Esophagus squamous epithelium (tissue), 5 donors: ENCODE measurements at places on chromosomes 13 and 19.
A peak's percentile ranks its signal among the peaks of the same experiment; 100 is the strongest.

- DNase-seq: no peak
Measured at GRCh38 chr13:37878496-37878895, 8.9 kb upstream of the TRPC4 start.

DNA sequence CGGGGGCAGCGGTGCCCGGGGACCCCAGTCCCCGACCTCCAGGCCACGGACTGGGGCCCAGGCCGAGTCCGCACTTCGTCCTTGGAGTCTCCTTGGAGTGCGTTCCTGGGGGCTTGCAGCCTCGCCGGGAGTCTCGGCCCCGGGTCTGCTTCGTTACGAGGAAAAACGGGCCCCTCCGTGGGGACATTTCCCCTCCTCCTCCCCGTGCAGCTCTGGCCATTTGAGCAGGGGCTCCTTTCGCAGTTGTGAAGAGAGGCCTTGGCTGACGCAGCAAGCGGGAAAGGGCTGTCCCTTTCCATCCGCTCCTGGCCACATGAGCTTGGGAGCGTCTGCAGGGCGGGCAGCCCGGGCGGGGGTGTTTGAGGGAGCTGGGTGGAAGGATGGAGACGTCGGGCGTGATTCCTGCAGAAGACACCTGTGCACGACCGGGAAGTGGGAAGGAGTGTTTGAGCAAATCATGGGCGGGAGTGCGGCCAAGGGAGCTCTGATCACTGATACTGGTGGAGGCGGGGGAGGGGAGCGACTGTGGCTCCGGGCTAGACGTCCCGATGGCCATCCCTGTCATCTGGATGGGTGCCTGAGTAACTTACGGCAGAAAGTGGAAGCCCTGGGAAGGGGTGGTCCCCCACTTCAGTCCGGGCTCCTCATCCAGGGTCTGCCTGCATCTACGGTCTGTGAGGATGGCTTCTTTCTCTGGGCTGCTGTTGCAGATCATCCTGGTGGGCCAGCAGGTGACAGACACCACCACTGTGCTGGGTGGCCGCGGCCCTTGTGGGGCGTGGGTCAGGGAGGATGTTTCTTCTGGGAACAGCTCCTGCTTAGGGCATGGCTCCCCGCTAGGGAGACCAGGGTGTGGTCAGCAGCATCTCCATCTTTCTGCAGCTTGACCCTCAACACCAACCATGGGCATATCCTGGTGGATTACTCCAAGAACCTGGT is 736 bp downstream of the GPI start:
- no peak for DNase-seq

DNA sequence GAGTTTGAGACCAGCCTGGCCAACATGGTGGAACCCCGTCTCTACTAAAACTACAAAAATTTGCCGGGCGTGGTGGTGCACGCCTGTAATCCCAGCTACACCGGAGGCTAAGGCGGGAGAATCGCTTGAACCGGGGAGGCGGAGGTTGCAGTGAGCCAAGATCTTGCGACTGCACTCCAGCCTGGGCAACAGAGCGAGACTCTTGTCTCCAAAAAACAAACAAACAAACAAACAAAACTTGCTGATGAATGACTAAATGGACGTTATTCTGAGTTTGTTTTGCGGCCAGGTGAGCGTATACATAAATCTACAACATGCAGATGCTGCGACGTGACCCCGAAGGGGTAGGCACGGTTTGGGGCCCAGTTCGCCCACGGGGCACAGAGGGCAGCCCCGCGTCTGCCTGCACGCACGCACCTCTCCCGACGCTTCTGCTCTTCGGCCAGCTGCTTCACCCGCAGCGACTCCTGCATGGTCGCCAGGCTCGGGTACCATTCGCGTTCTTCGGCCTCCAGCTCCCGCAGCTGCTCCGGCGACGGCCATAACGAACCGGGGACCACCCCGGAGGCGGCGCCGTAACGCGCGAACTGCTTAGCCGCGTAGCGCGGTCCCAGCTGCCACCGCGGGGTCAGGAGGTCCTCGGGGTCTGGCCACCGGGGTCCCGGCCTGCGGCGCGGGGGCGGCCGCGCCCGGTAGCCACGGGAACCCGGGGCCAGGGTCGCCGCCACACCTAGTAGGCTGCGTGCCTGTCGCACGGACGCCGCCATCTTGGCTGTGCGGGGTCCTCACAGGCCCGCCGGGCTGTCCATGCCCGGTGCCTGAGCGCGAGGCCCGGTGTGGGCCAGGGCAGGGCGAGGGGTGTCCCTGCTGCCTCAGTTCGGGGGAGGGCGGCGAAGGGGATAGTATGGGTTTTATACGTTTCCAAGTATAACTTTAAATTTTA is at the start of gene GADD45GIP1:
TSS of gene GADD45GIP1 (minus strand) at position 778 of the 943 bp plus-strand sequence. CDS start at position 767, 11 bp downstream.
- DNase-seq: no peak

DNA sequence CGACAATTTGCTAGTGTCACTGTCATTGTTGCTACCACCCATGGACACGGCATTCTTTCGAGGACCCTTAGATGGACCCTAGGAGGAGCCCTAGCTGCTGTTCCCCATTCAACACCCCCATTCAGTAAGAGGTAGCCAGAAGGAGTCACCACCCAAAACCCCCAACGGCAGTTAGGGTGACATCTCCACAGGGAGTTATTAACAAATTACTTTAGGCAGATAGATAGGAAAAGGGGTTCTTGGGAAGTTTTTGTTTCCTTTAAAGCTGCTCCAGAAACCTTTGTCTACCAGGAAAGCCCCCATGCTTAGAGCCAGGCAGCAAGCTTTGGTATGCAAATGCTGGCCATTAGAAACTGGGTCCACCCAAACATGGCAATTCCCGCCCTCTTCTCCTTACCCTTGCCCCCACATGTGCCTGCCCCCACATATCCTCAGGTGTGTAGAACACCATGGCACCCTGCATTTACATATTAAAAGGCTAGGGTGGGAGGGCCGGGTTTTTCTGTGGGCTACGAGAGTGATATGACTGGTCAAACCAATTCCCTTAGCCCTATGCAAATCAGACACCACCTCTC is 190.9 kb downstream of the SLITRK6 start:
- no peak for DNase-seq

DNA sequence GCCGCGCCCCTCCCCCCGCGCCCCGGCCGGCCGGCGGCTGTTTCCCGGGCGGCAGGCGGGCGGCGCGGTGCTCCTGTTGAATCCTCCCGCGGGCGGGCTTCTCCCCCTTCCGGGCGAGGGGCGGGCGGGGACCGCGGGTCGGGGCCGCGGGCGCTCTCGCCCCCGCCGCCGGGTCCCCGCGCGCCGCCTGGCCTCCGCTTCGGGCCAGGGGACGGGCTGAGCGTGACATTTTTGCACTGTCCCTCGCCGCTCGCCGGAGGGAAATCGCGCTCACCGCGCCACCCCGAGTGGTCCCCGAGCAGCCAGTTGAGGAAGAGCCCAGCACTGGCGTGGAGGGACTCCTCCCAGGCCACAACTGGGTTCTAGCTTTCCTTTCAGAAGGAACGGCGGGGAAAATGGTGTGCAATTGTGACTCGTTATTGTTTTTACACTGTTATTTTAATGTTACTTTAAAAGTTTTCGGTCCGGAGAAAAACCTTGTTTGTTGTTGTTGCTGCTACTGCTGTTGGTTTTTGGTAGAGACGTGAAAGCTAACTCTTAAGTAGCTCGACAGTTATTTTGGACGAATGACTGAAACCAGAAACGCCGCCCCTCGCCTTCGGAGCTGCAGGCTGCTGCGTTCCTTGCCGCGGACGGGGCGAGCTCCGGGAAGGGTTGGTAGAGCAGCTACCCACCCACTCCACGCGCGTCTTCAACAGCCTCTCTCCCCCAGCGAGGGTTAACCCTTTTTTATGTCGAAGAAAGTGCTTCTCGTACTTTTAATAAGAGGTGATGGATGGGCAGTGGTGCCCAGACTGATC is 959 bp downstream of the PDS5B start:
- peak; percentile 9 for DNase-seq

DNA sequence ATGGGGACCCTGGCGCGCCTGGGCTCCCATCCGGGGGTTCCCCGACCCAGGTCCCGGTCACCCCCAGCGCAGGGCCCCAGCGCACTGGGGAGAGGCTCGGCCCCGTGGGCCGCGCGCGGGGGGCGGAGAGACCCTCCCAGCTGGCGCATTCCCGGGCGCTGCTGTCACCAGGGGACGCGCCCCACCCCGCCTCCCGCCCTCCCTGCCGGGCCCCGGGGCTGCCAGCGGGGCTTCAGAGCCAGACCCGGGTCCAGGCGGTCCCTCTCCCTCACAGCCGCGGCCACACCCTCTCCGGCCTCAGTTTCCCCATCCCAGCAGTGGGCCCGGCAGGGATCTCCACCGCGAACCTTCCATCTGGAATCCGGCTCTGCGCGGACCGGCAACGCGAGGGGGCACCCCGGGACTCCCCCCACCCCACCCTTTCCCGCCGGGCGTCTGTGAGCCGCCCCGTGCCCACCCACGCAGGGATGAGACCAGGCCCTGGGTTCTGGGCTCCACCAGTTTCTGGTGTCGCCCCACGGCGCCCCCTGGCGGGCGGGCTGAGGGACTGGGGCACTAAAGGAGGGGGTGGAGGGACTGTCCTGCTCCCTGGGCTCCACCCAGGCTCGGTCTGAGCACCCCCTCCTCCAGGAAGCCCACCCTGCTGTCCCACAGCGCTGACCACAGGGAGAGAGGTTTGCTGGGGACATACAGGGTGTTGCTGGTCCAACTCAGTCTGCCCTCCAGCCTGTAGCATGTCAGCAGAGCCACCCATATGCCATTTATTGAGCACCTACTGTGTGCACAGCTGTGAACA is 878 bp upstream of the ADAMTSL5 start:
- DNase-seq: no peak

DNA sequence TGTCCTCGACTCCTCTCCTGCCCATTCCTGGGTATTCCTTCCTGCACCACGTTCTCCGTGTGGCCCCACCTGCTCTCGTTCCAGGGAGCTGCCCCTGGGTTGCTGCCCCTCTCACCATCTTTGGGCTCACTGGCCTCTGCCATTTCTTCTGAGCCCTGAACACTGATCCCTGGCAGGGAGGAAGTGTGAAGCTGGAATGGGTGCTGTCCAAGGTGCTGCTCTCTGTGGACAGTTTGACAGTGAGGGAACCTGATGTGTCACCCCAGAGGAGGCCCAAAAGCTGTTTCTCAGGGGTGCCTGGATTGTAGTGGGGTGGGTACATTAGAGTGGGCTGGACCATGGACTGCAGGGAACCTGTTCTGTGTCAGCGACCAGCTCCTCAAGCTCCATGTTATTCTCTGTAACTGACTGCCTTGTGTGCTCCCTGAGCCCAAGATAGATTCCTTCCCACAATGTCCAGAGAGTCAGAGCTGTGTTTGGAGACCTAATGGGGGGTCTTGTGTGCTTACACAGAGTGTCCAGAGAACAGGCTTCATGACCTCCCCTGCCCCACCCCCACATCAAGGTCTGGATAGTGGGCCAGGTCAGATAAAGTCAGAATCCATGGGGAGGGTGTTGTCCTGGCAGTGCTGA is 7.2 kb upstream of the CEACAM8 start:
- DNase-seq: no peak

- DNase-seq: no peak
Measured at GRCh38 chr19:28445826-28446225, 767.1 kb downstream of the UQCRFS1 start.

DNA sequence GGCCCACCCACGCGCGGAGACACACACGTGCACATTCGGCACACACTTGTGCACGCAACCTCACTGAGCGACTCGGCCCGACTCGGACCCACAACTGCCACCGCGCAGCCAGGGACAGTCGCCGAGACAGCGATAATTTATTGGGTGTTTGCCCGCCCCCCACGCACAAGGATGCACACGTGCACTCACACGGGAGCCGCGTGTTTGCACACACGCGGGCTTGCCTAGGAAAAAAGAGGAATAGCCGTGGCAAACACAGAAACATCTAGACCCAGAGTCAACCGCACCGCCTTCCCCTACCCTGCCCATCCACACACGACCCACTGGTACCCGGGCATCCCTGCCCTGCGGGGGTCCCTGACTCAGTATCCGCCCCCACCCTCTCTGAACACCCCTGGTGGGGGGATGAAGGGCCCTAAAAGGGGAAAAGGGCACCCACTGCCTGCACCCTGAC is 1.1 kb upstream of the SSBP4 start:
- DNase-seq: no peak

DNA sequence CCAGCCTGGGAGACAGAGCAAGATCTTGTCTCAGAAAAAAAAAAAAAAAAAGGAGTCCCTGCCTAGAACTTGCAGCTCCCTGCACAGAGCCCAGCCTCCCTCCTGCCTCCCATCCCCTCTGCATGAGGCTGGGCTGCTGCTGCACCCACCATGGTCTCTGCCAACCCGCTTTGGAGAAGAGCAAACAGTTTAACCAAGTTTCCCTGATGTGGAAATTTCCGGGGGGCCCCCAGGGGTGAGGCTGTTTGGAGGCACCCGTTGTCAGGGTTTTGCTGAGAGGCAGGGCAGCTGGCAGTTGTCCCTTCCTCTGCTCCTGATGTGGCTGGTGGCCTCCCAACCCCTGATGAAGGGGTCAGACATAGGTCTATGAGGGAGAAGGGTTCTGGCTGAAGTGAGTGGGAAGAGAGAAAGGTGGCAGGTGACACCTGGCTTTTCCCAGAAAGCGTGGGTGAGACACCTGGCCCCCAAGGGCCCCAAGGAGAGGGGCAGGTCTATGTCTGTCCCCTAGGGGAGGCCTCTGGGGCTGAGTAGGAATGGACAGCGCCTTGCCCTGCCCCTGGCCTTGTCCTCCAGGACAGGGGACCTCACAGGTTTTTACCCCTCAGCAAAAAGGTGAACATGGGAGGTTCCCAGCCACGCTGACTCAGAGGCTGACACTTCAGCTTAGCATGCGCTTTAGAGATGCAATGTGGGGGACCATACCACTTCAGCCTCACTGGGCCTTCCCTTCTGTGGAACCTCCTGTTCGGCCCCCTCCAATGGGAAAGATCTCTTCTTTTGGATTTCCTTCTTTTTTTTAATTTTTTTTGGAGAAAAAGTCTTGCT is 5.5 kb downstream of the LRP3 start:
- no peak for DNase-seq

DNA sequence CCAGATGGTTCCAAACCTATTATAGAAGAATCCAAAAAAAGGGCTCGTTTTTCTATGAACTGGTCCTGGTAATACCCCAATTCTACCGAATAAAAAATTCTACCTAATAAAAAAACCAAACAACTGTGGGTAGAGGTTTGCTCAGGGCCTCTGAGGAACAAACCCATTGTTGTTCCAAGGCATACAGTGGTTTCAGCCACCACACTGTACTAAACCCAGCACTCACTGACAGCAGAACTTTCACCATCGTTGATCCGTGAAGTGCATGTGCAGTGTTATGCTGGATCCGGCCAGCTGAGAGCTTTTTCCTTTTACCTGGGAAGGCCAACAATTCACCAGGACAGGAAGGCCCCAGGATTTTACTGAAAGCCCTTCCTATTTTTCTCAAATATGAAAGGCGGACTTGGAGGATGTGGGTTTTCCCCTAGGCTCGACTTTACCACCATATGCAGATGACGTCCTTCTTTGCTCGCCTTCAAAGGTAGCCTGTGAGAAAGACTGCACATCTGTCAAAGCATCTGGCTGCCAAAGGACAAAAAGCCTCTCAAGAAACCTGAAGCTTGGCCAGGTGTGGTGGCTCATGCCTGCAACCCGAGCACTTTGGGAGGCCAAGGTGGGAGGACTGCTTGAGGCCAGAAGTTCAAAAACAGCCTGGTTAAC is 7.2 kb upstream of the PABPC3 start:
- DNase-seq: no peak
